Colonic mucosa (tissue), 4 donors: ENCODE measurements at places on chromosomes 11 and 22. TPM values are rescaled to one million over a fixed set of nuclear protein-coding genes. Genes with fewer than 3 reads are reported as not detected.

- no peak for DNase-seq
Measured at GRCh38 chr11:10918275-10918674, 60.4 kb upstream of the ZBED5 start.

DNA sequence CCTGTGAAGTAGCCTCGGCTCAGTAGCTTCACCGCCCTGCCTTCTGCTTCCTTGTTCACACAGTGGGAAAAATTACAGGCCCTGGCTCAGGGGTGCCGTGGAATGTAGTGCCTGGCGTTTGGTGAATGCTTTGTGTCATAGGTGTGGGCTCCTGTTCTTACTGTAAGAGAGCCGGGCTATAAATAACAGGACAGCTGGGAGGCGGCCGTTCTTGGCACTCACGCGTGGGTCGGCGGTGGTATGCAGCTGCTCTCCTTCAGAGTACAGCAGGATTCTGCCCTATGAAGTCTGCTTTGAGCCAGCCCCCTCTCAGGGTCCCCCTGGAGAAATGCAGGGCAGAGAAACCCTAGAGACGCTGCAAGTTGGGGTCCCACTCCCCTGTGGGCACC, 84.2 kb downstream of the CTTN start:
- no peak for DNase-seq

DNA sequence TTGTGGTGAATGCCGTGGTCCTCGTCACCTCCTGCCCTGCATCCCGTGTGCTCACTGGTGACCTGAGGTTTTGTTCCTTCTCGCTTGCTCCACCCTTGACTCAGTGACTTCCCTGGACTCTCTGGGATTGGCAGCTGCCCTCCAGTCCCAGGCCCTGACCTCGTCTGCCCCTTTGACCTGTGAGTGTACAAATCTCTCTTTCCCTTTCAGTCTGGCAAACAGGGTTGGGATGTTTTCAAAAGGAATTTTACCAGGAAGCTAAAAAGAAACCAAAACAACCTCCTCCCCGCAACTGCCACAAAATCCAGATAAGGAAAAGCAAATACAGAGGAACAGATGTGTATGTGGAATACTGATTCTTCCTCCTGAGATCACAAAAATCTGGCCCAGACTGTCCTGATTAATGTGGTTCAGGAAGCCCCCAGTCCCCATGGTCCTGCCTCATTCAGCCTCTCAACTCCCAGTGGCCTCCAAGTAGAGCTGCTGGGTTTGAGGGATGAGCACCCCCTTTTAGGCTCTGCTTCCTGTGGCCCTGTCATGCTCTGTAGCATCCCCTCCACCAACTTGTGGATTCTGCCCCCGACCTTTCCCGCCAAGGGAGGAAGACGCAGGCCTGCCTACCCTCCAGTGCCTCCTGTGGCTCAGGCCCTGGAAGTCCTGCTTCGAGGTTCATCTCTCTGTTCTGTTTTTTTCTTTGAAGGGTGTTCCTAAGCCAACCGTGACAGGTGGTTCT, 15.2 kb downstream of the ROBO4 start:
- DNase-seq: peak; percentile 45

LRRC74B gene
- total RNA-seq: not detected

SCGB1A1 gene
- total RNA-seq: 2.3 TPM

OR5A1 gene
- total RNA-seq: not detected
